ENCODE measurements at places on chromosomes 11 and 22.

DNA sequence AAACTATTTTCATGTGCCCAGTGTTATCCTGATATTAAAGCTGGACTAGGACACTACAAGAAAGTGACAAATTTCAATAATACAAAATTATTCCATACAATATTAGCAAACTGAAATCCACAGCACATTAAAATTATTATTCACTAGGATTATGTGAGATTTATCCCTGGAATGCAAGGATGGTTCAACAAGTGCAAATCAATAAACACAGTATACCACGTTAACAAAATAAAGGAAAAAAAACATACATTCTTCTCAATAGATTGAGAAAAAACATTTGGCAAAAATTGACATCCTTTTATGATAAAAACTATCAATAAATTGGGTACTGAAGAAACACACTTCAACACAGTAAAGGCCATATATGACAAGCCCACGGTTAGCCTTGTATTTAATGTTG lies 1758.2 kb upstream of the RAG2 start:
- no peak for DNase-seq

DNA sequence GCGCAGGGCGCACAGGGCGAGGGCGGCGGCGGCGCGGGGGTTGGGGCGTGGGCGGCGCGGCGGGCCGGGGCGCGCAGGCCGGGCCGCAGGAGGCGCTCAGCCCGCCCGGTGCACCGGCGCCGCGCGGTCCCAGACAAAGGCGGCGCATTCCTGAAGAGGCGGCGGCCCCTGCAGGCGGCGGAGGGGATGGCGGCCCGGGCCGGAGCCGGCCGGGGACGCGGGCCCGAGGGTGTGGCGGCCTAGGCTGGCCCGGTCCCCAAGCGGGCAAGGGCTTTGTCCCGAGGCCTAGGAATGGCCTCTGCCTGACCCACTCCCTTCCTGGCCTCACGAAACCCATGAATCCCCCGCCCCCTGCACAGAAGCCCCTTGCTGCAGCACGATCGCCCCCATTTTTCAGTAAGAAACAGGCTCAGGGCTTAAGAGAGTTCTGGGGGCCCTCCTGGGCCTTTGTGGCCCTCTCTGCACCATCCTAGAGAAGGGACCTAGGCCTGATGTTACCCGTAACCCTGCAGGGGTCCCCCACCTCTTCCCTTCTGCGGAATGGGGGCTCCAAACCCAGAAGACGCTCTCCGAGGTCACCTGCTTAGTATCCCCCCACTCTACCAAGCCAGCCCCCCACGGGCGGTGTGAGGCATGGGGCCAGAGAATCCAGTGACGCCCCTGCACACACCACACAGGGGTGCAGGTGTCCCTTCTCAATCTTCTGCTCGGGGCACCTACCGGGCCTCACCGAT lies at the start of gene RTN4R:
Gene RTN4R, minus strand, starts transcription at position 40 of the 734 bp plus-strand sequence. CDS start 226 bp downstream, outside the sequence.
- peak; percentile 65 for DNase-seq

- DNase-seq: peak; percentile 33
These were observed 67.1 kb downstream of the CD82 start for GRCh38 chr11:44632466-44633123.

GRCh38 chr11:124481365-124482323 lies 36.1 kb upstream of the OR8B8 start:
- DNase-seq: no peak

DNA sequence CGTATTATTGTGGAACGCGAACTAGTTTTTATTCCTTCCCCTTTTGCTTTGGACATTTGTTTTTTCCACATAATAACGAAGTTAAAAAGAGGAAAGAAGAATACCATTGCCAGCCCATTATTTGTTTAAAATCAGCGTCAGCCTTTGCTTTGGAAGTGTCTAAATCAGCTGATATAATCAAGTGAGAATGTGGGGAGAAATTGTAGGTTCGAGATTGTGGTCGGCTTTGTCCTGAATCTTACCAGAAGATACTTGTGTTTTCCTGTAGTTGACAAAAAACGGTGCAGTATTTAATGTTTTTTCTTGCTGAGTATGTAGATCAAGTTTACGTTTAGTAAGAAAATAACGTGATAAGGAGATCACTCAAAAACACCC lies 935 bp downstream of the ZNF143 start:
- no peak for DNase-seq

GRCh38 chr11:97259434-97259833 lies 869.6 kb downstream of the JRKL start:
- DNase-seq: no peak

GRCh38 chr22:21010426-21011113 lies 4.4 kb upstream of the P2RX6 start:
- no peak for DNase-seq

DNA sequence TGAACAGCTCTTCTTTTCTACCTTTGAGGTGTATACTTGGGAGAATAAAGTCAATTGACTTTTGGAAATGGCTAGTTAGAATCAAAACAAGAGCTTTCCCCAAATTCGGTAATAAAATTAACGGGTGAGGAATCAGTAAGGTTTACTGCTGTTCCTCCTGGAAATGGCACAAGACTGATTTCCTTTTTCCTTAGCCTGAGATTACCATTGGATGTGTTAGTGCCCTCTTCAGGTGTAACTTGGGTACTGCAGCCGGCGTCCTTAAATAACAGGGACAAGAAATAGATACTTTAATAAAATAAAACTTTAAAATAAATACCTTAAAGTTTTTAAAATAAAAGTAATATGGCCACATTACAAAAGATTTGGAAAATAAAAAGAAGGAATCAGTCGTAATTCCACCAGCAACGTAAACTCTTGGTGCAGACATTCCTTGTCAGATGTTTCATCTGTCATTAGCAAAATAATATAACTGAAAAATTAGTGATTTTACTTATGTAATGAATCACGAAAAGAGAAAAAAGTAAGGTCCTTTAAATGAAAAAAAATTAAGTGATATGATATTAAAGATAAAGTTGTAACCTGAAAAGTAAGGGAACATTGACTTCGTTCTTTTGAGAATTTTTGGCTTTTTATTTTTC lies 29.7 kb downstream of the ZFTA start:
- peak; percentile 36 for DNase-seq

GRCh38 chr11:106021181-106021966 lies 666 bp downstream of the MSANTD4 start:
- DNase-seq: no peak

DNA sequence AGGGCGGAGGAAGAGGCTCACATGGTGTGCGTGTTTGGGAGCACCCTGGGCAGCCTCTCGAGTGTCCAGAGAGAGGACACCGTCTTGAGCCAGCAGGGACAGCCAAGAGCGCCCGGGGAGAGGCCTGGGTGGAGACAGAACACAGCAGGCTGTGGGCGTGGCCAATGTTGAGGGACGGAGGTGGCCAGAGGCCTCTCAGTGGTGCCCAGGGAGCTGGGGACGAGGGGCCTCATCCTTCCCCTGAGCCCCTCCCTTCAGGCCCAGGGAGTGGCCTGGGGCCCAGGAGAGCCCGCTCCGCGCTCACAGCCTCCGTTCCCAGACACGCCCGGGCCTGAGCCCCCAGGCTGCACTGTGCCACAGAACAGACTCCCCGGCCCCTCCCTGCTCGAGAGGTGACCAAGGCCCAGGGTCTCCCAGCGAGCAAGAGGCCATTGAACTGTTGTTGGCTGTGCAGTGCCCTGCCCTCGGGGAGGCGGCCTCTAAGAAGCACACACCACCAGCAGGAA lies 48.4 kb downstream of the CDKN1C start:
- DNase-seq: no peak

DNA sequence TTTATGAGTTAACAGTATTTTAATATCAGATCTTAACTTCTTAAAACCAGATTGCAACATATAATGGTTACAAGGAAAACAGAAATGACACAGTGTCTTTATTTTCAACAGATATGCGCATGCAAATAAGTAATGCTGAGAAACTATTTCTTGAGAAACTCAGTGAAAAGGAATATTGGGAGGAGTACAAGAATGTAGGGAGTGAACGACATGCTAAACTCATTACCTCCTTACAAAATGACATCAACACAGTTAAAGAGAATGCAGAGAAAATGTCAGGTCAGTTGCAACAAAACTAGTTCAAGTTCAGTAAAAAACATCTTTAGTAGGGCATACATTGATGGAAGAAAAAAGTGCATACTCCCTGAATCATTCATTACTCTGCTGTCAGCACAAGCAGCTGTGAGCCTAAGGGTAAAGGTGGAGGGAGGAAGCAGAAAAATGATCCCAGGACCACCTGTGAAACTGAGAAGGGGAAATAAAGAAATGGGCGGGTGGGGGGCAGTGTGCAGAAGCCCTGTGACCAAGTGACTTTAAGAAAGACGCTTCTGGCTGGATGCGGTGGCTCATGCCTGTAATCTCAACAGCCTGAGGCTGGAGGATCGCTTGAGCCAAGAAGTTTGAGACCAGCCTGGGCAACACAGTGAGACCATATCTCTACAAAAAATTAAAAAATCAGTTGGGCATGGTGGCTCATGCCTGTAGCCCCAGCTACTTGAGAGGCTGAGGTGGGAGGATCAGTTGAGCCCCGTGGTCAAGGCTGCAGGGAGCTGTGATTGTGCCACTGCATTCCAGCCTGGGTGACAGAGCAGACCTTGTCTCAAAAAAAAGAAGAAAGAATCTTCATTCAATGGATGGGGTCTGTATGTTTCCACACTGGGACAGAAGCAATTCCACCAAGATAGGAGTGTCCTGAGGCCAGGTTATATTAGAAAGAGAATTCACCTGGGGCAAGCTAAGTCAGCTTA lies 31.2 kb downstream of the CCDC83 start:
- DNase-seq: no peak

Data from activated T-cell treated with anti-CD3 and anti-CD28 coated beads for 48 hours (primary cell).